Occipital lobe (tissue), 3 donors: ENCODE measurements at places on chromosomes 5 and 9.

DNA sequence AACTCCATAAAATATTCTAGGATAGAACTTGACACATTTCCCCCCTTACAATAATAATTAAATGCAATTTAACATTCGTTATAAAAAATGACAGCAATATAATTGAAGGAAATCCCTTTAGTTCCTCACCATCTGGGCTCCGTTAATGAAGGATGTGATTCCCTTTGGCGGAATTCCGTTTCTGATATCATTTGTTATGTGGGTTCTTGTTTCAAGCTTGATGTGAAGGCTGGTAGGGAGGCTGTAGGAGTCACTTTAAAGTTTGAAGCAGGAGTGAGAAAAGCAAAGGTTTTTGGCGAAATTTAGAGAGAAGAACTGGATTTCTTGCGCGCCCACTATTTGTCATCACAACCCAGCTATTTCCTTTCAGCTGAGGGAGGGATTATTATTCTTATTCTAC lies 4.0 kb downstream of the RGS7BP start:
- DNase-seq, result no peak

- DNase-seq, result no peak
Measured at GRCh38 chr5:132436936-132437335, 53.6 kb downstream of the IRF1 start.

DNA sequence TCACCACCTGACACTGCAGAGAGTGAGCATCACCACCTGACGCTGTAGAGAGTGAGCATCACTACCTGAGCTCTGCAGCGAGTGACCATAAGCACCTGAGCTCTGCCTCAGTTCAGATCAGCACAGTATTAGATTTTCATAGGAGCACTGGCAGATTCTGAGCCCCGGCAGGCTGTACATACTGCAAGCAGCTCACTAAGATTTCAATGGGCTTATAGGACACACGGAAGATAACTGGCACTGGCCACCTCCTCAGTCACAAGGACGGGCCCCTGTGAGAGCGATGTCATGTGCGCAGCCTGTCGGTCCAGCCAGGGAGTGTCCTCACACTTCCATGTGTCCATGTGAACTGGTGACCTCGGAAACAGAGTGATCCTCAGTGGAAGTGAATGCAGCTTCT lies 153.5 kb upstream of the IRX2 start:
- no peak for DNase-seq

GRCh38 chr5:16135506-16135905 lies 44.1 kb downstream of the MARCHF11 start:
- DNase-seq, result no peak

- no peak for DNase-seq
Measured at GRCh38 chr5:15533129-15533893, 33.3 kb downstream of the FBXL7 start.

DNA sequence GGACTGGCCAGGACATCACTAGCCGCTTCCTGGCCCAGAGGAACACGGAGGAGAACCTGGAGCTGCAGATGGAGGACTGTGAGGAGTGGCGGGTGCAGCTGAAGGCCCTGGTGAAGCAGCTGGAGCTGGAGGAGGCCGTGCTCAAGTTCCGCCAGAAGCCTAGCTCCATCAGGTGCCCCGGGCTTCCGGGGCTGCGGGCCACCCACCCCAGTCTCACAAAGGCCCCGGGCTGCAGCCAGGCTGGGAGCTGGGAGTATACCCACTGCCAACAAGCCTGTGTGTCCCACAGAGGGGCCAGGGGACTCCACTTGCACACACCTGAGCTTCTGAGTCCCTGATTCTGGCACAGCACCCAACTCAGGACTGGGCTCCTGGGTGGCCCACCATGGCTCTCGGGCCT lies 1.7 kb upstream of the RABL6 start:
- DNase-seq, result no peak

GRCh38 chr5:36641431-36641830 lies 35.0 kb downstream of the SLC1A3 start:
- DNase-seq, result no peak

- DNase-seq, result no peak
Measured at GRCh38 chr5:66861402-66861801, 265.2 kb downstream of the MAST4 start.

DNA sequence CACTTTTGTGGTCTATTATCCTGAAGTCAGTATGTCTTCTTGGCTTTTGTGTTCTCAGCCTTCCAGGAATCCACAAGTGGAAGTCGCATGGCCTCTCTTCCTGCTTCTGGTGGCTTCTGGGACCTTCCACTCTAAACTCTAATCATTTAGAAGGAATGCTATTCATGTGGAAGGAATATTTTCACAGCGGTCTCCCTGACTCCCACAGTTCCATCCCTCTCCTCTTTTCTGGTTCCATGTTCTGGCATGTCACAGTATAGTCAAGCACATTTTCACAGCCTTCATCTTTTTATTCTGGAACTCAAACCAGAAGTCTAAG lies 7.3 kb upstream of the RAI14 start:
- DNase-seq, result no peak

GRCh38 chr9:36789886-36790285 lies 217.2 kb downstream of the MELK start:
- DNase-seq, result no peak

DNA sequence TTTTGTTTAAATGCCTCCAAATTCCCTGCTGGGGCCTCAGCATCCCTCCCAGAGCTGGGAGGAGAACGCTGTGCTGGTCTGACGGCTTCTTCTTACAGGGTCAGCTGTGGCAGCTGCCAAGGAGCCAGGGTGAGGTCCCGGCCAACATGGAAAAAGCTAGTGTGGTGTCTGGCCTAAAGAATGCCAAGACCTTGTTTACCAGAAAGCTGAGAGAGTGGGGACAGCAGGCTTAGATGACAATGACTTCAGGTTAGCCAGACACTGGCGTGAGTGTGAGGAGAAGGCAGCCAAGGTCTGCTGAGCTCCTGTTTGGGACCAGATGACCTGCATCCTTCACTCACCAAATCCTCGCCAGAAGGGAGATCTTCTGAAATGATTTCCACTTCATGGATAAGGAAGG lies 112.5 kb downstream of the CRB2 start:
- DNase-seq, result no peak

DNA sequence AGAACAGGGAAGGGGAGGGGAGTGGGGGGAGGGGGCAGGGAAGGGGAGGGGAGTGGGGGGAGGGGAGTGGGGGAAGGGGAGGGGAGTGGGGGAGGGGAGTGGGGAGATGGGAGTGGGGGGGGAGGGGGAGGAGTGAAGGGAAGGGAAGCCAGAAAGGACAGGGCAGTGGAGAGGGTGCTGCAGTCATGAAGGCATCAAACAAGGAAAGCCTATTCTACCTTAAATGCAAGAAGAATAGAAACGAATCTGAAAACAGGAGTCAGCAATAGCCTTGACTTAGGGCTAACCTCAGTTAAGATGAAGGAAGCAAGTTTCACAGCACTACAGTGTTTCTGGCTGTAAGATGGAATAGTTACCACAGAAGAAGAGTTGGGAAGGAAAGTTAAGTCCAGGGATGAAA lies 59.5 kb downstream of the CAMSAP1 start:
- DNase-seq, result no peak

DNA sequence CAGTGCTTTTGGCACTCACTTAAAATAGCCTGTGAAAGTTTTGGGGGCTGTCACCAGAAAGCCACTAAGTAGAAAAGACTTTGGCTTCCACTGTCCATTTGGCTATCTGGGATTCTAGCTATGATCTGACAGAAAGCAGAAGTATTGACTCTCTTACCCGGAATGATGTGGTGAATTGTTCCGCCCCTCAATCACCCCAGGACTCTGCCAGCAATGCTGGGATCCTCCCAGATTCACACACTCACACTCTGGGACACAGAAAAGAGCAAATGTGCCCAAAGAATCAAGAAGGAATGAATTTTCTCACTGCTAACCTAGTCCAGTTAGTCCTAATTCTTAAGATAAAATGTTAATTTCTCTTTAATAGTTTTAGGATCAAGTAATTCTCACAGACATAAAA lies 576.9 kb downstream of the BNC2 start:
- DNase-seq, result no peak

DNA sequence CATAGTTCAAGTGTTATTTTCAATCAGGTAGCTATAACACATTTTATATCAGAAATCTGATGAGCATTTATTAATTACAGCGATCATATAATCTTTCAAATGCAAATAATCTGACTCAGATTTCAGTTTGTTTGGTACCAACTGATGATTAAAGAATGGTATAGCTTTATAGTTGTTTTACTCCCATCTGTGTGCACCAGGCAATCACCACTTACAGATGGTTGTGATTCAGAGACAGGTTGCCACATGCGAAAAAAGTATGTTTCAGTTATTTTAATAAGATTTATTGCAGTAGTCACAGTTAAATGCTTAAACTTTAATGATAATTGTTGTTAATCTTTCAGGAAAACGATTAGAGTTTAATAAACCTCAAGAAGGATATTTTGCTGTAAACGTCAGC lies 155.1 kb upstream of the ARRDC3 start:
- no peak for DNase-seq

- DNase-seq, result peak; percentile 55
Measured at GRCh38 chr5:180069589-180070247, 1.8 kb downstream of the RNF130 start.

- no peak for DNase-seq
Measured at GRCh38 chr9:130763331-130764171, 70.0 kb downstream of the EXOSC2 start.

DNA sequence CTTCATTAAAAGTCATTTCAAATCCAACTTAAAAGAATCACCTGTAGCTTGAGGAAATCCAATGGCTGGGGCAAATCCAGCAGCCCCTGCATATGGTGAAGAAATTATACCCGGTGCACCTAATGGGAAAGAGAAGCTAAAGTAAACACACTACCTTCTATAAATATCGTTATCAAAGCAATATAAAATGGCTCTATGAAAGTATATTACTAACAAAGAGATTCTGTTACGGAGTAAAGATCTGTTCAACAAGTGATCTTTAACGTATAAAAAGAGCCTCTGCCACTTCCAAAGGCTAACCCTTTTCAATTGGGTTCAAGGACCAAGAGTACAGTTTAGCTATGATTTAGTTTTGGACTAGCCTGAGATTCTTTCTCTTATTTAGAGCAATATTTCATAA lies 59.7 kb upstream of the SUSD1 start:
- DNase-seq, result no peak

- no peak for DNase-seq
Measured at GRCh38 chr5:141994511-141995136, 18.2 kb downstream of the GNPDA1 start.

GRCh38 chr5:3424946-3425345 lies 170.7 kb upstream of the IRX1 start:
- no peak for DNase-seq

- DNase-seq, result no peak
Measured at GRCh38 chr9:91421971-91422757, 1.5 kb downstream of the NFIL3 start.

DNA sequence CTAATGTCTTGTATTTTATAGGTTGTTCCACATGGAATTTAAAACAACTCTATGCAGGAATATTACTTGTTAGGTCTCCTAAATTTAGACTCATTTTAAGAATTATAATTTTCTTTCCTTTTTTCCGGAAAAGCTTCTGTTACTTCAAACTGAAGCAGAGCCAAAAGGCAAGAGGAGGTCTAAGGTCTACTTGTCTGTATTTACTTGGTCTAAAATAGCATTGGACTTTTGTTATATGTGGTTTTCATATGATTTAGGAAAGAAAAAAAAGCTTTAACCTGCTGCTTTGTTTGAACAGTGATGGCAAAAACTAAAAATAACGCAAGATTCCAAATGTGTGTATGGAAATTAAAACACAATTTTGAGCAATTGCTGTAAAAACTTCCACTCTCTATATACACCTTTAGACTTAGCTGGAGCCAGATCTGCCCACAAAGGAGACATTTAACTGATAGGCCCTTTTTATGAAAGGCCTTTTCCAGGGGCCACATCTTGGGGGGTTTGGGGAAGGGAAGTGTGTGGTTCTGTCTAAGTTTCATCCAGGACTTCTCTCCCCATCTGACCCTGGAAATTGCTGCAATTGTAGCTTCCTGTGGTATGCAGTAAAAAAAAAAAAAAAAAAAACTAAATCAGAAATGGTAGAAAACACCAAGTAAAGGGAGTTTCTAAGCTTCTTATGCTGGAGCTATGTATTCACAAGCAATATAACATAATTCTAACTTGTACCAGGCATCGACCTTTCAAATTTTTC lies 307.7 kb upstream of the MEF2C start:
- no peak for DNase-seq

DNA sequence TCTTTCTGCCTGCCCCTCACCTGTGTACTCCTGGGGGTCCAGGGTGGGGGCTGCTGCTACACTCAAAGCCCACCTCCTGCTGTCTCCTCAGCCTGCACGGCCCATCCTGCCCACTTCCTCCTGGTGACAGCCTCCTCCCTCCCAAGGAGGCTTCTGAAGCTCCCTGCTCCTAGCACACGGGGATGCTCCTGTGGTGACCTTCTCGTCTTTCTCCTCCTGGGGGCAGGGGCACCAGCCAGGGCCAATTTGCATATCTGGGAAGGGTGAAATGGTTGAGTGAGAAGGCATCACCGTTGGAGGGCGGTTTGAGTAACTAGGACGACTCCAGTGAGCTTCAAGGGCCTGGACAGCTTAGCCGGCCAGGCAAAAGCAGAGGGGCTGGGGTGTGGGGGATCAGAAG lies 51.9 kb upstream of the COL5A1 start:
- no peak for DNase-seq

GRCh38 chr9:16247188-16247875 lies 623.1 kb downstream of the BNC2 start:
- no peak for DNase-seq

GRCh38 chr5:179336126-179336870 lies 9.0 kb downstream of the ADAMTS2 start:
- DNase-seq, result no peak

GRCh38 chr5:6652025-6652424 lies 18.8 kb downstream of the SRD5A1 start:
- no peak for DNase-seq

DNA sequence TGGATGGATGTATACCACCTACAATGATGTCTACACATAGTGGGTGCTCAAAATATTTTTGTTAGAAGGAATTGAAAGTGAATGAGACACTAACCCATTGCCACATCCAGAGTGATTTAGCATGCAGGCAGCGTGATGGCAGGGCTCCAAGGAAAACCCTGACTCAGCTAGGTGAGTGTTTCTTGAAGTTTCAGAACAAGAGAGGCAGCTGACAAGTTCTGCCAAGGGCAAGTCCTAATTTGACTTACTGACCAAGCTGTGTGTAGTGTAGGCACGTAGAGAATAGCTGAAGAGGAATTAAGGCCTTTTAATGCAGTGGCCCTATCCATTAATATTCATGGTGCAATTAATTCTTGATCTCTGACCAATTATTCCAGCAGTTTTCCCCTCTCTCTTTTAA lies 107.8 kb upstream of the ATP10B start:
- no peak for DNase-seq

DNA sequence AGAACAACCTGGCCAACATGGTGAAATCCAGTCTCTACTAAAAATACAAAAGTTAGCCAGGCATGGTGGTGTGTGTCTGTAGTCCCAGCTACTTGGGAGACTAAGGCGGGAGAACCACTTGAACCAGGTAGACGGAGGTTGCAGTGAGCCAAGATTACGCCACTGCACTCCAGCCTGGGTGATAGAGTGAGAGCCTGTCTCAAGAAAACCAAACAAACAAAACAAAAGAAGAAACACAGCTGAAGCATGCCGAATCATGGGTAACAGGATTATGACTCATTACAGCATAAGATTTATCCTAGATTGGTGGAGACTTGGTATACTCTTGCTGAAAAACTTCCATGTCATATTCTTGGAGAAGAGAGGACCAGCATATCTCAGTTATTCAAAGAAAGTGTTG lies 236.7 kb upstream of the CCNH start:
- DNase-seq, result no peak

GRCh38 chr9:120715389-120715924 lies 1.2 kb upstream of the MEGF9 start:
- no peak for DNase-seq
